ENCODE measurements at places on chromosomes 2 and 18.

DNA sequence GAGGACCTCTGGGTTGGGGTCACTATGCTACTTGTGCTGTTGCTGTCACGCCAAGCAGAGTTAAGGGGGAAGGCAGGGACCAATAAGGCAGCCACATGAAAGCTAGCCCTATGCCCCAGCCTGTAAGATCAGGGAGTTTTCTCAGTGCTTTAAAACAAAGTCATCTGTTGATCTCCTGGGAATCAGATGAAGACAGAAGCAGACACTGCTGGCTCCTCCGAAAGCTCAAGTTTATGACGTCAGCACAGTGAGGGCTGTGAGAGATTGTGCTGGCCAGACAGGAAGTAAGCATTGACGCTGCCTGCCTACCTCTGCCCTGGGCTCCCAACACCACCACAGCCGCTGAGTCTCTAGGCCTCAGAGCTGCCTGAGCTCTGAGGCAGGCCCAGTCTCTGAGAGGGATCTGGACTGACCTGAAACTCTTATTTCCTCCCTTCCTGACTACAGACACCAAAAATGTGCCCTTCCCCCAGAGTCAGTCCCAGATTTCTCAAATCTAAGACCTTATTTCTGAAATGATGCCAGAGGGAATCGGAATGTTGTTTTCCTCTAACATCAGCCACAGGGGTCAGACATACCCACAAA lies 118.1 kb upstream of the EPAS1 start:
- DNase-seq = peak; percentile 20

DNA sequence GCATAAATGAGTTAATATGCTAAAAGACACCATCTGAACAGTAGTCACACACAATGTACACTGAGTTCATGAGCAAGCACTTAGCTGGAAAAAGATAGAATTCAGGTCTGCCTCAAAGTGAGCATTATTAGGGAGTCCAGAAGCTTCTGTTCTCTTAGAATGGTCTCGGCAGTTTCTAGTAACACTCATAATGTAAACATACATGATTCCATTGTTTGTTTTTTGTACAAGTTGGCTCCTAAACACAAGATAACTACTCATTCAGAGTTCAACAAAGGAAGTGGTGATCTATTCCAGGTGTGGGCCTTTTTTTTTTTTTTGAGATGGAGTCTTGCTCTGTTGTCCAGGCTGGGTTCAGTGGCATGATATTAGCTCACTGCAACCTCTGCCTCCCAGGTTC lies 66.2 kb downstream of the ESCO1 start:
- DNase-seq = no peak

DNA sequence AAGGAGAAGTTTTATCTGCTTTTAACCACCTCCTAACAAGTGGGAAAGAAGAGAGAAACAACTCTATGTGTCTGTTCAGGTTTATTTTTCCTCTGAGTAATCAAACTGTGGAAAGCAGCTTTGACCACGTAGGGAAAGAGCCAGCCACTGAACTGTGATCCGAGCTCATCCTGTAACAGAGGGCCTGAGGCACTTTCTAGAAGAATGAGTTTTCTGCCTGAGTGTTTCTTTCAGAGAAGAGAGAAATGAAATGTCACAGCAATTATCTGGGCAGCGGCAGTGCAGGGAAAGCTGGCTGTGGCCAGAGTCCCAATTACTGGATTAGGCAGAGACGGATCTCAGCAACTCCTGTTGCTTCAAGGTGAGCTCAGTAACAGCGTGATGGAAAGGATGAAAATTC lies 151.9 kb downstream of the CD226 start:
- DNase-seq = no peak

GRCh38 chr18:58814317-58814716 lies 50.4 kb upstream of the ZNF532 start:
- no peak for DNase-seq

DNA sequence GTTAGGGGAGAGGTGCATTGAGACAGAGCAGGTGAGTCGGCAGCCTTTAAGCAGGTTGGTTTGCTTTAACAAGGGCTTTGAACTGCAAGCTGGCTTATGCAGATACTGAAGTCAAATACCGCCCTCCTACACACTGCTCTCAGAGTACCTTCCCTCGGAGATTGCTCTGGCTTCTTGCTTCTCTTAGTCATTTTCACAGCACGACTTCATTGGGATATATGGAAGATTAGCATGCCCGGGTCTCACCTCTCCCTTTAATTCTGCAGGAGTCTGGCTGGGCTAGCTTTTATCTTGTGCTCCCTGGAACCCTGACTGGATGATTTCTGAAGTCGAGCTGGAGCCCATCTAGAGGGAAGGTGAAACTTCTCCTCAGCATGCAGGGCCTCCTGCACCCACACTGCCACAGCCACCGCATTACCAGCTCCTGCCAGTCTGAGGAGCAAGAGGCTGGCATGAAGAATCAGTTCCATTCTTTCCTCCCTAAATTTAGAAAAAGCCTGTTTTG lies 395.5 kb upstream of the HNRNPA3 start:
- DNase-seq = no peak

Data from stimulated activated CD4-positive, alpha-beta T cell treated with anti-CD3 and anti-CD28 coated beads, Interleukin-12 subunit alpha, Interleukin-12 subunit beta, amount 100 ng/mL, for 4 hours (primary cell).